ENCODE measurements at places on chromosomes 1 and 21.

DNA sequence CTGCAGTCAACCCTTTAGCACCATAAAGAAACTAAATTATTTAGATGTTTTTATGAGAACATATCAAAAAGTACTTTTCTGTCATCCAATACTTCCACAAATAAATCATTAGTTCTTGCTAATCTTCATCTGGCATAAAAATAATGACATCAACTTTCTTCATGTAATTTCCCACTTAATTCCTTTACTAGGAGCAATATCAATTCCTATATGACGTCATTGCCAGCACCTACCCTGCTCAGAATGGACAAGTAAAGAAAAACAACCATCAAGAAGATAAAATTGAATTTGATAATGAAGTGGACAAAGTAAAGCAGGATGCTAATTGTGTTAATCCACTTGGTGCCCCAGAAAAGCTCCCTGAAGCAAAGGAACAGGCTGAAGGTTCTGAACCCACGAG, 116.9 kb downstream of the PTPRC start:
- no peak for DNase-seq

- no peak for DNase-seq
Observed at GRCh38 chr1:50967416-50968157, 2.5 kb upstream of the CDKN2C start.

- no peak for DNase-seq
Observed at GRCh38 chr1:246787781-246788513, 63.7 kb downstream of the SCCPDH start.

- no peak for DNase-seq
Observed at GRCh38 chr21:15066123-15066575, 1.3 kb upstream of the NRIP1 start.

GRCh38 chr1:26890467-26890796, 349 bp upstream of the GPN2 start:
- no peak for DNase-seq

GRCh38 chr1:239920214-239920613, 171.5 kb upstream of the FMN2 start:
- no peak for DNase-seq

DNA sequence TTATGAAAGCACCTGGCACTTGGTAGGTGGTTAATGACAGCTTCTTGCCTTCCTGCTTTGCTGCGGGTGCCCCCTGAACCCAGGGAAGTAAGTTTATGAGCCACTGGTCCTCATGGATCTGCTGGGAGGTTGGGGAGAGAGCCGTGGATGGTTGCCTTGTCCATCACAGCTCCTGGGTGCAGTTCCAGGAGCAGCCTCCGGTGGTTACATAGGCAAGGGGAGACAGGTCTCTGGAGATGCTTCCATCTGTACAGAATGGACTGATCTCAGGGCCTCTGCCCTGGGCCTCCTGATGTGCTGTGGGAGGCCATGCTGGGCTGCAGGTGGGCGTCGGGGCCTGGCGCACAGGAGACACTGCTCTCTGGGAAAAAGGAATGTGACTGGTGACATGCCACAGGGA, 31.6 kb upstream of the ARHGEF10L start:
- no peak for DNase-seq

GRCh38 chr1:245788269-245788668, 633.5 kb downstream of the KIF26B start:
- peak; percentile 87 for DNase-seq

DNA sequence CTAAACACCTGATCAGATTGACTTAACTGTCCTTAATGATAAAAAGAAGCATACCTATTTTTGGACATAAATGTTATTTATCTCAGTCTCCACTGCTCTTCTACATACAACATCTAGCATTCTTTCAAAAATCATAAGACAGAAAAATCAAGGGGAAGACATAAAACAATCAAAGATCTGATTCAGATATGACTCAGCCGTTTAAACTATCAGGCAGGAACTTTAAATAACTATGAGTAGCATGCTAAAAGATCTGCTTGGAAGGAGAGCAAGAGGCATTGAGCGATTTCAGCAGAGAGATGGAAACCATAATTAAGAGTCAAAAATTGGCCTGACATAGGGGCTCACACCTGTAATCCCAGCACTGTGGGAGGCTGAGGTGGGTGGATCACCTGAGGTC, 27.2 kb upstream of the SLC22A15 start:
- DNase-seq = no peak

DNA sequence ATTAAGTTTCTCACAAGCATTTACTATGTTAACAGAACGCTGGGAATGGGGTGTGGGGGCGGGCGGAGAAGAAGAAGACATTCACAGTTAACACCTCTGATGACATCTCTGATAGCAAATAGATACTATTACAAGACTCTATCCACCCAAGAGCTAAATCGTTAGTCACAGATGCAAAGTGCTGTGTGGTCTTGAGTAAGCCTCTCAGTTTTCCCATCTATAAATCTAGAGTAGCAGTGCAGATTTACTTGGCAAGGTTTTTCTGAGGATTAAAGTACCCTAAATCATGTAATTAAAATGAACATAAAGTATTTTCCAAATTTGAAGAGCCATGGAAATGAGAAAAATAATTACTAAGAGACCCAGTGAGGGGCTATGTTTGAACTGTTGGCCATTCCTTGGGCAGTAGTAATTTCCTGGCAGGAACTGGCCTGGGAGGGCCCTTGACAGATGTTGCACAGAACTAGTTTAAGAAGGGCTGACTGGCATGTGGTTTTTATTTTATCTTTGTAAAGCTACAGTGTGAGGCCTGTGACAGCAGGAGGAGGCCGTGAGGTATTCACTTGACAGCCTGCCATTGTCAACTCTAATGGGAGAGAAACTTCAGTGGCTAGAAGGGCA, 58.7 kb upstream of the APOBEC4 start:
- DNase-seq = peak; percentile 76

- no peak for DNase-seq
Observed at GRCh38 chr1:64967381-64967780, 1.0 kb upstream of the JAK1 start.

GRCh38 chr1:201968202-201968925, 13.1 kb downstream of the TIMM17A start:
- no peak for DNase-seq

- DNase-seq = no peak
Observed at GRCh38 chr21:39088031-39088370, 95.2 kb downstream of the PSMG1 start.

DNA sequence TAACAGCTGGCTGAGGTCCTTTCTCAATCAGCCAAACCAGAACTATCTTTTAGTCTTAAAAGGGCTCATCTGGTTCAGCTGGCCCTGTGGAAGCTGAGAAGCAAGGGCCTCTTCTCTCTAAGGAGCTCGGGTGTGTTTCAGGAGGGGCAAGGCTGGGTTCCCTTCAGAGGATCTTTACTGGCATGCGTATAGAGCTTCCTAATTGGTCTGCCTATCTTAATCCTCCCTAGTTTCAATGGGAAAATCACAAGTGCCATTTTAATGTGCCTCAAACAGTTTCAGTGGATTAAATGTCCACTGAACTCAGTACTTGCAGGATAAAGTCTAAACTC, 81.5 kb upstream of the LBR start:
- DNase-seq = no peak

DNA sequence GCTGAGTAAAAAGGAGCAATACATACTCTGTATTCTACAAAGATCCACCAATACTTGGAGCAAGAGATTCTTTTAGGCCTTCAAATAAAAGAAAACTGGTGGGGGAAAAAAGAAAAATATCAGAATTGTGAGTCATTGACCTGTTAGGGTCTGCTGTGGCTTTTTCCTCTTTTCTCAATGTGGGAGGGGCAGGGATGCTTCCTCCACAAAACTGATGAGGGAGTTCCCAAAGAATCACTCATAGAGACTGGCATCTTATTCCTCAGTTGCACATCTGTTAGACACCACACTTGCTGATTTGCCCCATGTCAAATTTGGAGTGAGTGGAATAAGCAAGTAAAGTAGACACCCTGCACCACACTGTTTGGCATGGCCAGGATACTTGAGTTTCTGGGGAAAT, 16.6 kb downstream of the C1orf141 start:
- DNase-seq = no peak

DNA sequence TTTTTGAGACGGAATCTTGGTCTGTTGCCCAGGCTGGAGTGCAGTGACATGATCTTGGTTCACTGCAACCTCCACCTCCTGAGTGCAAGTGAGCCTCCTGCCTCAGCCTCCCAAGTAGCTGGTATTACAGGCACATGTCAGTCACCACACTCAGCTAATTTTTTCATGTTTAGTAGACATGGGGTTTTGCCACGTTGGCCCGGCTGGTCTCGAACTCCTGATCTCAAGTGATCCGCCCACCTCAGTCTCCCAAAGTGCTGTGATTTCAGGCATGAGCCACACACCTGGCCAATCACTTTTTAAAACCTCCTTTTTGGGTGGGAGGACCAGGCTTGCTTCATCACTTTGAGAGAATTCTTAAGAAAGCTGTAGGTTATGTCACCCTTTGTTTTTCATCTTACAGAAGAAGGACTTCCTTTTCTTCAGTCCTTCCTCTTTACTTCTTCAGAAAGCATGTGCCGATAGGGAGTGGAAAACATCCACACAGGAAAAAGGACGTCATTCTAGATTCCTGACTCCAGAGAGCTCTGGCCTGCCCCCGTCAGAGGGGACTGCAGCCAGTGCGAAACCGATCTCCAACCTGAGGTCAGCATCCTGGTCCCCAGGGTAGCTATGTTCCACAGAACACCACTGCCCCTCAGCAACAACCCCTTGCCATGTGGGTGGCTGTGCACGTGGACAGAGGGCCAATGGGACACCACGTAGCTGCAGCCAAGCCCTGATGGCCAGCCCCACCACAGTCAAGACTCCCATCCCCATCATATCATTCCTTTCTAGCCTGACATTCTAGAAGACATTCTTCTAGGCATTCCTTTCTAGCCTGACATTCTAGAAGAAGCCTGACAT, 21.9 kb downstream of the NCF2 start:
- peak; percentile 29 for DNase-seq

GRCh38 chr1:229696385-229696784, 70.3 kb downstream of the URB2 start:
- DNase-seq = no peak

GRCh38 chr1:201153474-201154388, 543 bp downstream of the TMEM9 start:
- DNase-seq = no peak

DNA sequence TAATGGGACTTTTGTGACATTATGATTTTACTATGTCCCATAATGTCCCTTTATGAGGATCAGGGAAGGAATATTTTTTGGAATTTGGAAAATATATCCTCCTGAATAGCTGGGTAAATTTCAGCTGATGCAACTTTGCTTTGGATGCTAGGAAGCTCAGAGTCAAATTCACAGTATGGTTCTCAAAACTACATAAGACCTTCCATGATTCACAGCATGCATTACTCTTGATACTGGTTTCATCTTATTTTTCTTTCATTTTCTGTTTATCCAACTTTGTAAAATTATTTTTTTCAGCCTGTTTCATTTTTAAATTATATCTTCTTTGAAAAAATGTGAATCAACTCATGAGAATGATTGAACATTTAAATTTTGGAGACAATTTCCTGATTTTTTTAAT, 160.2 kb downstream of the ATP6V1G3 start:
- no peak for DNase-seq

DNA sequence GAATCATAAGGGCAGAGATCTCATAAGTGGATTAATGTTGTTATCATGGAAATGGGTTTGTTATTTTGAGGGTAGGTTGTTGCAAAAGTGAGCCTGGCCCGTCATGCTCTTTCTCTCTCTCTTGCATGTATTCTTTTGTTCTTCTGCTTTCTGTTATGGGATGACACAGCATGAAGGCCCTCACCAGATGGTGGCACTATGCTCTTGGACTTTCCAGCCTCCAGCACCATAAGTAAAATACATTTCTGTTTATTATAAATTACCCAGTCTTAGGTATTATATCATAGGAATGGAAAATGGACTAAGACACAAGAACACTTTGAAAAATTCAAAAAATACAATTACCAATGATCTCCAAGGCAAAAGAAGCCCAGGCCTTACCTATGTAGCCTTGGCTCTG, 676.1 kb downstream of the PTPRU start:
- DNase-seq = no peak

GRCh38 chr1:67468066-67468718, 38.0 kb upstream of the SERBP1 start:
- no peak for DNase-seq

DNA sequence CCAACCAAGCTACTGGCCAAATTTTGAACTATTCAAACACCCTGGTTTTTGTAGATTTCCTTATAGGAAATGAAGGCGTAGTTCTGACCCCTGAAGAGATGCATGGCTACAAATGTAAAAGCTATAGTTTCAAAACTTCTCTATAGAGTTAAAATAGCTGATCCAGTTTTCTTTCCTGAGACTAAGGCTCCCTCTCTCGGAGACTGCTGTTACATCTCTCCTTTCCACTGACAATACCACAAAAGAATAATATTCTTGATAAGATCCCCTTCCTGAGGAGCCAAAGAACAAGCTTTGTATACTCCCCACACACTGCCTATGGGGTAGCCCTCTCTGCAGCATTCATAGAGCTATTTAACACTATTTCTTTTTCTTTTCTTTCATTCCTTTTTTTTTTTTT, 6.7 kb upstream of the CFAP126 start:
- no peak for DNase-seq

DNA sequence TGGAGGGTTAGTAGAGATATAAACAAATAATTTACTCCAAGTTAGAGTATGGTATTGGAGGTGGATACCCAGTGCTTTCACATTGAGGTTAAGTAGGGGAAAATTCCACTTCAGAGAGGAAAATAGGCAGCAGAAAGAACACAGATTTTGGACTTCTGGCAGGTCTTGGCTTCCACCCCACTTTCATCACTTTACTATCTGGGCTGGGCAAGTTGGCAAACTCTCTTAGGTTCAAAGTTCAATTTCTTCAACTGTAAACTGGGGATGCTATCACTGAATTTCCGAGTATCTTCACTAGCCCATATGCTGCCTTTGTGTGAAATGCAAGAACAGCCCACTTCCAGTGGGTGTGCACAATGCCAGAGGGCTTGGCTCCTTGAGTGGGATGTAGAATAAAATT, 214.9 kb downstream of the GABPA start:
- DNase-seq = no peak

GRCh38 chr1:242828199-242828598, 303.7 kb upstream of the PLD5 start:
- no peak for DNase-seq

DNA sequence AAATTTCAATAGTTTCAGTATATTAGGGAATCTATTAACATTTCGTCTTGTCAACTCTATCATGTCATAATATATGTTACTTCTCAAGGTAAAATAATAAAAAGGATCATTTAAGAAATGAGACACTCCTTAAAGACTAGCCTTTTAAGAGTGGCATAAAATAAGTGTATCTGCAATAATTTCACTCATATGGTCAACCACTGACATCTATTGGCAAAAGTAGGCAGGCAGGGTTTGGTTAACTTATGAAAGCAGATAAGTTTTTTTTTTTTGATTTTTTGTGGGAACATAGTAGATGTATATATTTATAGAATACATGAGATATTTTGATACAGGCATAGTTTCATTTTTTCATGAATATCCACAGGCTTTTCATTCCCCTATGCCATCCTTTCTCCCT, 5.5 kb upstream of the RGS21 start:
- peak; percentile 59 for DNase-seq

GRCh38 chr1:28091043-28091781, 2.8 kb upstream of the EYA3 start:
- peak; percentile 72 for DNase-seq

GRCh38 chr1:46667782-46668760, at the start of gene ATPAF1:
ATPAF1 (minus strand) TSS chr1:46668364; CDS start chr1:46668322, 42 bp downstream.
- DNase-seq = peak; percentile 80

Data from umbilical cord (tissue), 2 donors.